CMK (cell line): ENCODE measurements at places on chromosomes 4 and X.

GRCh38 chr4:105283501-105283900 lies 136.8 kb downstream of the TET2 start:
- DNase-seq, result no peak

DNA sequence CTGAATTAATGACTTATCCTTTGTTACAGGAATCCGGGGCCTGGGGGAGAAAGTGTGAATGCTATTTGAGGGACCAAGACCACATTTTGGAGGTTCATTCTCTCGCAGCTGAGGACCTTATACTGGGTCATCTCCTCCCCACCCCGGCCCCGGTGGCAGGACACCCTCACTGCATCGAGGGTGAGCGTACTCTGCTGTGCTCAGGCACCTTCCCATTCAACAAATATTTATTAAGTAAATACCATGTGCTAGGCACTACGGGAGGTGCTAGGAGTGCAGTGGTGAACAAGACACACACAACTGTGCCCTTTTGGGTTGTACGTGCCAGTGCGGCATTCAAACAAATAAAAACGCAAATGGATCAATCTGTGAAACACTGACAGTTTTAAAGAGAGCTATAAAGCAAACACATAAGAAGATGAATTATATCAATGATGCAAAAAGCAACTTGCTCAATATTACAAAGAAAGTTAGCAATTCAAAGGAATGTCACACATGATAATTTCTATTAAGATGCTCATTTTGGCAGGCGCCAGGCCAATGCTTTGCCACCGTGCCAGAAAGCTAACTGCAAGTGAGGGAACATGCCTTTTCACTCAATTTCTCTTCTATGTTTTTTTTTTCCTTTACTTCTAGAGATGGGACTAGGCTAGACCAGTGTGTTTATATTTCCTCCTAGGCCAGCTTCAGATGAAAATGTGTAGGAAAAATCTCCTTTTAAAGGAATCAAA lies 24.6 kb downstream of the ADGRG2 start:
- DNase-seq, result no peak

GRCh38 chr4:23455456-23456158 lies 434.2 kb downstream of the PPARGC1A start:
- no peak for DNase-seq

DNA sequence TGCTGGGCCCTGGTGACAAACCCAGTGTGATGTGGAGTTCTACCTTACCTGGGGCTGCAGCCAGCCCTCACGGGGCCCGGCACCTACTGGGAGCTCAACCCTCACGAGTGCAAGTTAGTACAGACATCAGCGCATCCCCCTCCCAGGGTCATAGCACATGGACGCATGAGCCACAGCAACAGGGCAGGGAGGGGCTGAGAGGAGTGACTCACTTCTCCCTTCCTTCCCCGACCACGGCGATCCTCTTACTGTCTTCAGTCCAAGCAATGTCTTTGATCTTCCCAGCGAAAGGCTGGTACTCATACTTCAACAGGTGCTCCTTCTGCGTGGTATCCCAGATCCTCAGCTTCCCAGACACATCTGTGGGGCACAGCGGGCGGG lies 17.8 kb downstream of the WDR1 start:
- no peak for DNase-seq
